Right forelimb (tissue), 1 donor: ENCODE measurements at places on chromosomes 5 and 9.

GRCh38 chr9:101791938-101792337, 53.5 kb upstream of the GRIN3A start:
- DNase-seq, result peak; percentile 62

- DNase-seq, result no peak
These were observed 113.8 kb upstream of the ANKRD55 start for GRCh38 chr5:56346741-56347535.

DNA sequence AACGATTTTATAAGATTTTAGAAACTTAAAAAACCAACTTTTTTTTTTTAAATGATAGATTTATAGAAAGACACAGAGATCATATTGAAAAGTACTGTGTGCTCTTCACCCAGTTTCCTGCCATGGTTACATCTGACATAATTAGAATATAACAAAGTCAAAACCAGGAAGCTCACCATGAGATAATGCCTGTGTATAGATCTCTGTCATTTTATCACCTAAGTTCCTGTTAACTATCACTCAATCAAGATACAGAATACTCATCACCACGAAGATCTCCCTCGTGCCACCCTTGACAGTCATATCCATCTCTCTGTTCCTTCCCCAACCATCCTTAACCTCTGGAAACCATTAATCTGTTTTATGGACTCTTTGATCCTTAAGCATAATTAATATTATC, 39.1 kb downstream of the POC5 start:
- no peak for DNase-seq

- DNase-seq, result no peak
These were observed 4.7 kb downstream of the NOTCH1 start for GRCh38 chr9:136541179-136541578.

GRCh38 chr9:136760424-136760823, 2.4 kb upstream of the LCN8 start:
- no peak for DNase-seq

- DNase-seq, result no peak
These were observed 36.3 kb upstream of the UBTD2 start for GRCh38 chr5:172319708-172320441.

DNA sequence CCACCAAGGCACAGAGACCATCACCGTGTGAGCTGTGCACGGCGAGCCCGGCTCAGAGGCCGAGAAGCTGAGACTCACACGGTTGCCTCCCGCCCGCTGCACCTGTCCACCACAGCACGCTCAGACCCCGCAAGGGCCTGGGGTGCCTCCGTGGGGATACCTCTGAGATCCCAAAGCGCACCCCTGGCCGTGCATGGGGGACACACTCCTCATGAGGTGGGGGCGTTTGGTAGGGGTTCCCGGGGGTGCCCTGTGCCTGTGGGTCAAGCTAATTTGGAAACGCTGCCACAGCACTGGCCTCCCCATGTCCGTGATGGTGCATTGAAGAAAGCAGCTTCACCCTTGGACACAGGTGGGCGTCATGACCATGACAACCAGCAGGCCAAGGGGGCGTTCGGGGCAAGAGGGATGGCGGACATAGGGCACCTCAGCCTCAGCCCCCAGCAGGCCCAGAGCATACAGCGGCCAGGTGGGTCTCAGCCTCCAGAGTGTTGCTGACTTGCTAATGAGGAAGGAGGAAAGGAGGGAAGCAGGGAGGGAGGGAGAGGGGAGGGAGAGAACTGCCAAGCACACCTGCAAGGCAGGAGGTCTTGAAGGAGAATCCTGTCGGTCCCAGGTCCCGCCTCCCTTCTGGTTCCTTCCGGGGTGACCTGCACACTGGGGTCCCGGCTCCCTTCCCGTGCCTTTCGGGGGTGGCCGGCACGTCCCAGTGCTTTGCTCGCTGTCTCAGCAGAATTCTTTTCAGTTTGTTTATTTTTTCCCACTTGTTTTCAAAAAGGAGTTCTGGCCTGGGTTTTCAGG, 34.7 kb downstream of the GLT6D1 start:
- no peak for DNase-seq

DNA sequence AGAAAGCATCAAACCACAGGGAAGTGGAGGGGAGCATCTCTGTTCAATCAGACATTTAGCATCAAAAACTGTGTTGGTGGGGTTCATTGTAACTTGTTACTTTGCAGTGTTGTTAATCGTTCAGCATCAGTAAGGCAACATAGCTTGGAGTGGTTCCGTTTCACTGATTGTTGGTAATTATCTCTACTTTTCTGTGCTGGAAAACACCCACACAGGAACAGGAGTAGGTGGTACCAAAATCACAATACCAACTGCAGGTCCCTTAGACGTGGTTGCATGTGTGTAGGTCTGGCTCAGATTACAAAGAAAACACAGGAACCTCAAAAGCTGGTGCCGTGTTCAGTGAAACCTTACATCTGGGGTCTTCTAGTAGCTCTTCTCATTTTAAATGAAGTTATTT, 146.8 kb downstream of the RNF180 start:
- DNase-seq, result no peak

GRCh38 chr9:129280623-129281271, 102.7 kb upstream of the IER5L start:
- peak; percentile 41 for DNase-seq

DNA sequence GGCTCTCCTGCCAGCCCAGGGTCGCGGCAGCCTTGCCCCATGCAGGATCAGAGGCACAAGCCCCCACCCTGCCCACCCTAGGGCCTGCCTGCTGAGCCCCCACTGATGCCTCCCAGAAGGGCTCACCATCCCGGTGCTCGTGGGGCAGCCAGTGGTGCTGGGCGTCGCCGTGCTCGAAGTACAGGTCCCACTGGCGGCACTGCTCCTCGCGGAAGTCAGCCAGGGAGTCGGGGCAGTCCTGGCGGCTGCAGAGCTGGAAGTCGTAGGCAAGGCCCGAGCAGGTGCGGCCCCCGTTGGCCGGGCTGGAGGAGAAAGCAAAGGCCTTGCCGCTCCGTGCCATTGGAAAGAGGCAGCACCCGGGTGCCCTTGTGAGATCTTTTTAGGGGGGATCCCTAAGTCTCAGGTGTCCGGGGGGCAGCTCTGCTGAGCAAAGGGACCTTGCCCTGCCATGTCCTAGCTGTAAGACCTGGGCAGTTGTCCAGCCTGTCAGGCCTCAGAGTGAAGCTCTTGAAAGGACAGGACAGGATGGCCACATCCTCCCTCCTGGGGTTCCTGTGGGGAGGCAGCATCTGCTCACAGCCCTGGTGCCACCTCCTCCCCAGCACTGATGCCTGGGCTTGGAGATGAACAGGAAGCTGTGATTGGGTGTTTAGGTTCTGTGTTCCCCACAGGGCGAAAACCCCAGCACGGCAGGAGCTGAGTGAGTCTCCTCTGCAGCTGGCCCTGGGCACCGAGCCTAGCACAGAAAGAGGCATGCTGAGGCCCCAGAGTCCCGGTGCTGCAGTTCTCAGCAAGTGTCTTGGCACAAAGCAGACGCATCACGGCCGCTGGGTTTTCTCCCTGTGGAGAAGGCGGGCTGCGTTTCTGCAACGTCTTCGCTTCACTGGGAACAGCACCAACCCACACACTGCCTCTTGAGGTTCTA, 77.7 kb downstream of the ZNF354C start:
- DNase-seq, result no peak

GRCh38 chr5:14930486-14930885, 58.9 kb upstream of the ANKH start:
- DNase-seq, result no peak

- DNase-seq, result no peak
These were observed 88.2 kb upstream of the PANK3 start for GRCh38 chr5:168667301-168667840.

GRCh38 chr9:23784962-23785361, 41.1 kb downstream of the ELAVL2 start:
- DNase-seq, result no peak

DNA sequence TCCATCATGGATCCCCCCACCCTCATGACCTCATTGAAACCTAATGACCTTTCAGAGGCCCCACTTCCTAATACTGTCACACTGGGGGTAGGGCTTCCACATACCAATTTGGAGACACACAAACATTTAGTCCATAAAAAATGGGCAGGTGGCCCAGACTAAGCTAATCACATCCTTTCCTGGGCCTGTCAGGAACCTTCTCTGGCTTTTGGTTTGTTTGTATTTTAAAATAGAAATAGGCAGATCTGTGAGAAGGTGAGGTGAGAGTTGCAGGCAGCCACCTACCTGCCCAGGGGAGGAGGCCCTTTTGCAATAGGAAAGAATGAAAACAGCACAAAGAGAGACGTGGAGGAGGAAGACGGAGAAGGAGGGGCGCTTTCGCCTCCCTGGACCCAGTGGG, 90.2 kb upstream of the BOD1 start:
- DNase-seq, result no peak

GRCh38 chr5:3424946-3425345, 170.7 kb upstream of the IRX1 start:
- DNase-seq, result no peak

DNA sequence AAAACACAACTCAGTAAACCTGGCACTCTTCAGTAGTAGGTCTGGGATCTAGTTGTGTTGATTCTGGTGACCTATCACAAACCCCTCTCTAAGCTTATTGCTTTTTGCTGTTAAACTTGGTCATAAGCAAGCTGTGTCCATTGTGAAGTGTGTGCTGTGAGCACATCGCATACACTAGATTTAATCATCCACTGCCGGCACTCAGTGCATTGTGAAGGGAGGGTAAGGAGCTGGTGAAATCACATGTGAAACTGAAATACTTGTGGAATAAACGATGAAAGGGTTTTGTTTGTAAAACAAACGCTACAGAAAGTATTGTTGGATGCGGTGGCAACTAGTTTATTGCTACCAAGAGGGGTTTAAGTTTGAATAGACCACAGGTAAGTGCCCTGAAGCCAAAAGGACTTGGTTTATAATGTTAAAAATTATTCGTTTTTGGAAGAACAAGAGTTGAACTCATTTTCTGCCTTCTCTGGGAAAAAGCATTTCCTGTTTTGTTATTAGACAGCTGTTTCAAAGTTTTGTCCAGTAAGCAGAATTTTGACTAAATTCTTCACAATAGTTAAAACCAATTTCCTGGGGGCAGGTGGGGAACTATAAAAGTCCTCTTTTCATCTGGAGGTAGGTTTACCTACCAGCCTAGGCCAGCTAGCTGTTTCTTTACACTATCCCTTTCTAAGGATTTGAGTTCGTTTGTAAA, 24.6 kb downstream of the TJP2 start:
- DNase-seq, result no peak

GRCh38 chr5:106269252-106269843, 1401.4 kb downstream of the EFNA5 start:
- DNase-seq, result no peak

DNA sequence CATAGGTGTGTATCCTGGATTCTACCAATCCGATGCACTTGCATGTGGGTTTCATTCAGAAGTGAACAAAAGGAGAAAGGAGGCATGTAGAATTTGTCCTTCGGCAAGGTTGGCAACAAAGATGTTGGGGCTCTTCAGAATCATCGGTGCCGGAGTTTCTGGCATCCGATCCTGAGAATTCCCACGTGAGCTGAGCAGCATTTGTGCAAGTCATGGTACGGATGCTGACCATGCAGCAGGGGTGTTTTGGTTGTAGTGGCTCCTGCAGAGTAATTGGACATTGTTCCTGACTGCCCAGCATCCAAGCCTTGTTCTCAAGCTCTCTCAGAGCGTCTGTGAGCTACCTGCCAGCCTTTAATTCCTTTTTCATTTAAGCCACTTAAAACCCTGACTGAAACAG, 19.0 kb upstream of the POC5 start:
- DNase-seq, result no peak

DNA sequence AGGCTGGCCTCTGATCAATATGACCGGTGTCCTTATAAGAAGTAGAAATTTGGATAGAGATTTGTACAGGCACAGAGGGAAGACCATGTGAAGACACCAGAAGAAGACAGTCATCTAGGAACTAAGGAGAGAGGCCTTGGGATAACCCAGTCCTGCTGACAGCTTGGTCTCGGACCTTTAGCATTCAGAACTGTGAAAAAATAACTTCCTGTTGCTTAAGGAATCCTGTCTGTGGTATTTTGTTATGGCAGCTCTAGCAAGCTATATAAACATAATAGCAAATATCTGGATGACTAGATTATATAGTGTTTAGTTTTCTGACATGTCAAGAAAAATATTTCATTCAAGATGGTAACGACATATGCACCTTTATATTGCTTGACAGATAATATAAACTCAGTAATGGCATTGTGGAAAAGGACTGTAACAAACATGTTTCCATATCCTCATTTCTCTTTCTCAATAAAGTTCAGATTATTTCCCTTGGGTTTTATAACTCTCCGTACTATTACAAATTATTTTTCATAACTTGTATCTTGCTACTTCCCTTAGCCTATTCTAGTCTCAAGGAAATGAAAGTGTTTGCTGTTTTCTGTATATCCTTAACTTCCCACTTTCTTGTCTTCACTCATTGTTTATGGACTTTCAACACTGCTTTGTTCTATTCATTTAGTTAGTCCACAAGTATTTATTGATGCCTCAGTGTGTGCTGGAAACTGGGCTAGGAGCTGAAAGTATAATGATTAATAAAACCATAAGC, 62.4 kb downstream of the KIAA1958 start:
- no peak for DNase-seq

- DNase-seq, result no peak
These were observed 53.7 kb downstream of the TGFBR1 start for GRCh38 chr9:99158629-99159028.

DNA sequence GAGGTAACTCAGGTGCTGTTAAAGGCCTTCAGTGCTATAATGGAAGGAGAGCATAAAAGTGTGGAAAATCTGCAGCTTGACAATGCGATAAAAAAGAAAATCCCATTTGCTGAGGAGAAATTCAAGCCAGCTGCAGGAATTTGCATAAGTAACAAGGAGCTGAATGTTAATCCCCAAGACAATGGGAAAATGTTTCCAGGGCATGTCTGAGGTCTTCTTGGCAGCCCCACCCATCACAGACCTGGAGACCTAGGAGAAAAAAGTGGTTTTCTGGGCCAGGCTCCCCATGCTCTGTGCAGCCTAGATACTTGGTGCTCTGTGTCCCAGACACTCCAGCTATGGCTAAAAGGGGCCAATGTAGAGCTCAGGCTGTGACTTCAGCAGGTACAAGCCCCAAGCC, 1159.6 kb downstream of the CDH18 start:
- no peak for DNase-seq

DNA sequence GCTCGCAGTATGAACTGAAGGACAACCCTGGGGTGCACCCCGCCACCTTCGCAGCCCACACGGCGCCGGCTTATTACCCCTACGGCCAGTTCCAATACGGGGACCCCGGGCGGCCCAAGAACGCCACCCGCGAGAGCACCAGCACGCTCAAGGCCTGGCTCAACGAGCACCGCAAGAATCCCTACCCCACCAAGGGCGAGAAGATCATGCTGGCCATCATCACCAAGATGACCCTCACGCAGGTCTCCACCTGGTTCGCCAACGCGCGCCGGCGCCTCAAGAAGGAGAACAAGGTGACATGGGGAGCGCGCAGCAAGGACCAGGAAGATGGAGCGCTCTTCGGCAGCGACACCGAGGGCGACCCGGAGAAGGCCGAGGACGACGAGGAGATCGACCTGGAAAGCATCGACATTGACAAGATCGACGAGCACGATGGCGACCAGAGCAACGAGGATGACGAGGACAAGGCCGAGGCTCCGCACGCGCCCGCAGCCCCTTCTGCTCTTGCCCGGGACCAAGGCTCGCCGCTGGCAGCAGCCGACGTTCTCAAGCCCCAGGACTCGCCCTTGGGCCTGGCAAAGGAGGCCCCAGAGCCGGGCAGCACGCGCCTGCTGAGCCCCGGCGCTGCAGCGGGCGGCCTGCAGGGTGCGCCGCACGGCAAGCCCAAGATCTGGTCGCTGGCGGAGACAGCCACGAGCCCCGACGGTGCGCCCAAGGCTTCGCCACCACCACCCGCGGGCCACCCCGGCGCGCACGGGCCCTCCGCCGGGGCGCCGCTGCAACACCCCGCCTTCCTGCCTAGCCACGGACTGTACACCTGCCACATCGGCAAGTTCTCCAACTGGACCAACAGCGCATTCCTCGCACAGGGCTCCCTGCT, 3.8 kb downstream of the IRX1 start:
- no peak for DNase-seq
